Brain pericyte (primary cell): ENCODE measurements at places on chromosomes 7 and 10.

DNA sequence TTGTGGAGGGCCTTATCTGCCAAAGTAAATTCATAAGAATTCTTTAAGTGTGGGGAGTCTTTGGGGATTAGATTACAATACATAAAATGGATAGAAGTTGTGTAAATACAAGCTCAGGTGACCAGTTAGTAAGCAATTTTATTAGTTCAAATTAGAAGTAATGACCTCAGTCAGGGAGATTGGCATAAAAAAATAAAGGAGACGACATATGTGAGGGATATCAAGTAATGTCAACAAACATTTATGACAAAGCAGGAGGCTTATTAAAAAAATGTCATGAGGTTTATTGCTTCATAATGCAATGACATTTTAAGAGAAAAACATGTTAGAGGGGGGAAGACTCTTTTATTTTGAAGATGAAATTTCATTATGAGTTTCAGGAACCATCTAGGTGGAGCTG, 1137.0 kb upstream of the PHF14 start:
- DNase-seq: no peak

GRCh38 chr7:114152314-114152938, 233.6 kb upstream of the PPP1R3A start:
- no peak for DNase-seq

DNA sequence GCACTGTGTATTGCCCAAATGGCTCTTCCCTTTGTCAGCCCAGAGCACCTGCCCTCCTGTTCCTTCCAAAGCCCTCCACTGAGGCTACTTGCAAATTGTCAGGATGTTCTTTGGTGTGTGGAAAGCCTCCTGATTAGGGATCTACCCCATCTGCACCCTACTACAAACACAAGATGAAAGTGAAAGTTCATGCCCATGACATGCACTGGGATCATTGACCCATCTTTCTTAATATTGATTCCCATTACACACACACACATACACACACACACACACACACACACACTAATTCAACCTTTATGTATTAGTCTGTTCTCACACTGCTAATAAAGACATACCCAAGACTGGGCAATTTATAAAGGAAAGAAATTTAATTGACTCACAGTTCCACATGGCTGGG, 213.7 kb upstream of the IGFBP3 start:
- no peak for DNase-seq

- no peak for DNase-seq
These were observed 117.5 kb upstream of the LAMB4 start for GRCh38 chr7:108247614-108248013.

- no peak for DNase-seq
These were observed 38.5 kb downstream of the NPTX2 start for GRCh38 chr7:98655611-98656010.
